ENCODE measurements at places on chromosomes 16 and 17. TPM values are rescaled to one million over a fixed set of nuclear protein-coding genes. Genes with fewer than 3 reads are reported as not detected.

The NOG gene
- 0.25 TPM for total RNA-seq

The PMP22 gene
- total RNA-seq: 28.7 TPM

The LRRC59 gene
- total RNA-seq: 221 TPM

The PLLP gene
- total RNA-seq: 3.1 TPM

The ZP2 gene
- not detected for total RNA-seq

The TBX21 gene
- 0.20 TPM for total RNA-seq
